Kidney (tissue), 22 donors: ENCODE measurements at places on chromosomes 2 and 18.

- DNase-seq: no peak
These were observed 19.3 kb downstream of the MSGN1 start for GRCh38 chr2:17835516-17835915.

DNA sequence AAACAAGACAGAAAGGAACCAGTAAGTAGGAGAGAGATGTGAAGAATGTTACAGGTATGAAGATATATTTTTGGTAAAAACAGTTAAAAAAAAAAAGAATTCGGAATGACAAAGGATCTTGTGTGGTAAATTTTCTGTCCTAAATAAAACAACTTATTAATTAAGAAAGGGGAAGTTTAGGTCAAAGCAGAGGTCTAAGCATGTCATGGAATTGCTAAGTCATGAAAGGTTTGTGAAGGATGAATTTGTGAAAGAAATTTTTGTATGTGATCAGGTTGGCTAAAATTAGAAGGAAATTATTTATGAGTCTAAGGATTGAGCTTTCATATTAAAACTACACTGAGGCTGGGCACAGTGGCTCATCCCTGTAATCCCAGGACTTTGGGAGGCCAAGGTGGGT lies 11.1 kb upstream of the ALPG start:
- DNase-seq: no peak

GRCh38 chr2:152391318-152391717 lies 56.3 kb downstream of the FMNL2 start:
- no peak for DNase-seq

- DNase-seq: no peak
These were observed 192.7 kb downstream of the PLCL1 start for GRCh38 chr2:197997083-197997541.

DNA sequence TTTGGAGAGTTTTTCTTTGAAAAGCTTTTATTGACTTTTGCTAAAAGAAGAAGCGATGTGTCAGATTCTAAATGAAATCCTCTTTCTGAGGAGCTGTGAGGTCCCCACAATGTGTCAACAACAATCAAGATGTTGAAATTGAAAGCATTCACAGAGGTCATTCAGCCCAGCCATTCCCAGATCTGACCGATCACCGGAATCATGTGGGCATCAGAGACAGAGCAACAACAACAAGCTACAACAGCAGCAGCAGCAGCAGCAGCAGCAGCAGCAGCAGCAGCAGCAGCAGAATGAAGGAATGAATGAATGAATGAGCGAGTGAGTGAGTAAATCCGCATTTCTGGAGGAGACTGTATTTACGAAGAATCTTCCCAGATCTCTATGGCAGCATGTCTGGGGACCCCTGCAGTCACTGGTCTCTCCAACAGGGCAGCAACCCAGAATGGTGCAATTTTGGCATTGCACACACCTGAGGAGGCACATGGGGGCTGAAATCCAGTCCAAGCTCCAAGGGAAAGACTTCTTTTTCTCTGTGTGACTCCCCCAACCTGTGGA lies 299.0 kb downstream of the MYCN start:
- no peak for DNase-seq
